Stimulated activated CD8-positive, alpha-beta memory T cell treated with anti-CD3 and anti-CD28 coated beads, Interleukin-15, amount 100 ng/mL, for 48 hours (primary cell): ENCODE measurements at places on chromosomes 5 and 9.

DNA sequence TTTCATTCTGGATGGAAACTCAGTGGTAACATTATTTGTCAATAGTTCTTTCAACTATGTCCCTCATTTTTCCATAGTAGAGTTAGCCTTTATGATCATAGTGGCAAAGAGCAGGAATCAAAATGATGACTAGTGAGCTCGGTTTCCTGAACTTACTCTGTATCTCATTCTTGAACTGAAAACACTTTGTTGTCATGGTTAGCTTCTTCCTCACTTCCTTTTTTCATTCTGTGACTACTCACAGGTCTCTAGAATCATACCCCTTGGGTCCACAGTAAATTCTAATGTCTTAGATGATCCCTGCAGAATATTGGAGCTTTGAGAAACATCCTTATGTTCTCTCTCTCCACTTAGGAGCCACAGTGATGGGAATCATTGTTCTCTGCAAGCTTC is 29.4 kb upstream of the RECK start:
- no peak for DNase-seq

- DNase-seq: no peak
Observed at GRCh38 chr9:101114317-101114716, 85.8 kb downstream of the PLPPR1 start.

- DNase-seq: no peak
Observed at GRCh38 chr5:67954351-67954750, 261.2 kb upstream of the PIK3R1 start.

GRCh38 chr9:34651876-34652601 is at the start of gene IL11RA:
Gene IL11RA (plus strand): TSS chr9:34652185. CDS start chr9:34655218, 3,033 bp downstream.
- peak; percentile 32 for DNase-seq

DNA sequence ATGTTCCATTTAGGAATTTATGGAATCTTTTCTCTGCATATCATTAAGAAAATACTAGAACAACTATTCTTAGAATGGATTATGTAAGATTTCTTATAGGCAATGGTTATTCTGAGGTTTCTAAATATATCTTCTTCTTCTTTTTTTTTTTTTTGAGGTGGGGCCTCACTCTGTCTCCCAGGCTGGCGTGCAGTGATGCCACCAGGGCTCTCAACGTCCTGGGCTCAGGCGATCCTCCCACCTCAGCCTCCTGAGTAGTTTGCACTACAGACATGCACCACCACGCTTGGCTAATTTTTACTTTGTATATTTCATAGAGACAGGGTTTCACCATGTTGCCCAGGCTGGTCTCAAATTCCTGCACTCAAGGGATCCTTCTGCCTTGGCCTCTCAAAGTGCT is 137.2 kb downstream of the SREK1 start:
- DNase-seq: no peak

DNA sequence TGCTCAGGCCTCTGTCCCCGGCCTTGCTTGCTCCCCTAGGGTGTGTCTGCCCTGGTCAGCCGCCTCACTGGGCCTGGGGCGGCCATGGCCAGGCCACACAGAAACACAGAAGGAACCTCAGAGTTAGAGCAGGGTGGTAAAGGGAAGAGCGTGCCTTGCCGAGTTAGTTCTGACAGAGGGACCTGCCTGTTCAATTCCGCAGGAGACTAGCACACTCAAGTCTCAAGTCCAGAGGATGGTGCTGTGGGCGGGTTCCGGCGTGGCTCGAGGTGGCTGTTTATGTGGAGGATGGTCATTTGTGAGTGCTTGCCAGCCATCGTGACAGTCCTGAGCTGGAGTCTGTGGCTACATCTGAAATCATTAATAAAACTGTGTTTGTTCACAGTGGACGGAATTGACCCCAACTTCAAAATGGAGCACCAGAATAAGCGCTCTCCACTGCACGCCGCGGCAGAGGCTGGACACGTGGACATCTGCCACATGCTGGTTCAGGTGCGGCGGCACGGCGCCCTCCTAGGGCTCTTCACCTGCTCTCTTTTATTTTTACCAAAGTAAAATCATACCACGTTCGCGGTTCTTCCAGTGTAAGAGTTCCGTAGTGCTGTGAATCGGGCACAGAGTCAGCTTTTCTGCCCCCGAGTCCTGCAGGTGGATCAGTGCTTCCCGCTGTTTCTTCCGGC is 95.5 kb upstream of the CACNA1B start:
- DNase-seq: no peak

GRCh38 chr5:131751506-131751905 is 45.3 kb downstream of the FNIP1 start:
- DNase-seq: no peak

DNA sequence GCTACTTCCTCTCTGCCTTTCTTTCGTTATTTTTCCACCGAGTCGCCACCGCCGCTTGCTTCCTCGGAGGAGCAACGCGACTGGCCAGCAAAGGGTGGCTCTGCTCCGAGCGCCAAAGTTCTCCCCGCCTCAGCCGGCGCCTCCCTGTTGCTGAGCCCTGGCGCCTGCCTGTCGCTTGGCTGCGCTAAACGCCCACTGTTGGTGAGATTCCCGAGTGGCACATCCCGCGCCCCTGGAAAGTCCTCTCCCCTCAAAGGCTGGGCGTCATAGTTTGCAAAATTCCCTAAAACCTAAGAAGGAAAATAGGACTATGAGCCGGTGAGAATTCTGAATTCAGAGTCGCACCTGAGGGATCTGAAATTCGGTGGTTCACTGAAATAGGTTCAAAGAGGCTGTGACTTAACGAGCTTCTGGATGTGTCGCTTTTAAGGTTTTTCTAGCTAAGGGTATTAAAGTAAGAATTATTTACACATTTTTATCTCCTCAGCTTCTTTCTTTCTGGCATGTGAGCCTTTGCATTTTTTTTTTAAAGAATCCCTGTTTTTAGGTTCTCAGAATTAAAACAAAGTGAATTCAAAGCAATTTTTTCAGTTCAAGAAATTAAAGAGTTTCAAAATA is at the start of gene GRIN3A:
Gene GRIN3A, minus strand, starts transcription at position 82 of the 618 bp plus-strand sequence. CDS start 668 bp downstream, outside the sequence.
- no peak for DNase-seq

DNA sequence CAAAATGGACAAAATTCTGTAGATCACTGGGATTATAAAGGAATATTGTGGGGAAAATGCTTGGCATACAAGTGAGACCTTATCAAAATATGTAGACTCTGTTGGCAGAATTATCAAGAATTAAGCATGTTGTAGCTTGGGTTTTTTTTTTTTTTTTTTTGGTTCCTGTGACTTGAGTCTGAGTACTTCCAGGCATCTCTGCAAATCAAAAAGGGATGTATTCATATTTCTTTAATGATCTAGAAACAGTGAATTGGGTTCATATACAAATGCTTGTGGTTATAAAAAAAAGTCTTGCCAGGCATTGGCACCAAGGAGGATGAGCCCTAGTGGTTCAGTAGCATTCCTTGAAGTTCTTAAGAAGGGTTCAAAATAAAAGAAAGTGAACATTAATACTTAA is 292.2 kb downstream of the ARHGAP26 start:
- DNase-seq: no peak

DNA sequence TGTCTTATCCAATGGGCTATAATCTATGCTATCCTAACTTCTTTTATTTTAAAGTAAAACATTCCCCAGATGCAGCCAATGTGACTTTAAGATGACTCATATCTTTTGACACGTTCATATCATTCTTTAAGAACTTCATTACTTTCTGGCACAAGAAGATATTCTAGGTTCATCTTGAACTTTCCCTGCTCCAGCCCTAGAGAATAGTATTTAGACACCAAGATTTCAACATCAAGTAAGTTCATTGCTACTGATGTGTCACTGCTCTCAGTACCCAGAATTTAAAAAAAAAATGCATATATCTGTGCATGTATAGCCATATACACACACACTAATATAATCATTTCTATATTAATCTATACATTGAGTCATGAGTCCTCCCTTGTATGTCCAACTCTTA is 175.2 kb downstream of the SAXO1 start:
- DNase-seq: no peak

DNA sequence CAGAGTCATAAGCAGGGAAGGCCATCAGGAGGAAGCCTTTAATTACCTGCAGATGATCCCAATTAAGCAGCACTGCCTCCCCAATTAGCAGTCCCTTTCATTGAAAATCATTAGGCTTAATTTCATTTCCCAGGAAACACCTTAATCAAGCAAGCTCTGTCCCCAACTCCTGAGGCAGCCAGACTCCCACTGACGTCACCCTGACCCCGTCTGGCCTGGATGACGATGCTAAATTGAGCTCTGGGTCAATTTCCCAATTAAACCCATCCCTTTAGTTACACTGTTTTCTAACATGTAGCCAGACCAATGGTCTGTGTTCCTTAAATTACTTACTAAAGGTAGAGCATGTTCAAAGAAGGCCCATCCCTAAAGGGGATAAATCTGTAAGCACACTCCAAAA is 84.0 kb upstream of the SPOCK1 start:
- no peak for DNase-seq

DNA sequence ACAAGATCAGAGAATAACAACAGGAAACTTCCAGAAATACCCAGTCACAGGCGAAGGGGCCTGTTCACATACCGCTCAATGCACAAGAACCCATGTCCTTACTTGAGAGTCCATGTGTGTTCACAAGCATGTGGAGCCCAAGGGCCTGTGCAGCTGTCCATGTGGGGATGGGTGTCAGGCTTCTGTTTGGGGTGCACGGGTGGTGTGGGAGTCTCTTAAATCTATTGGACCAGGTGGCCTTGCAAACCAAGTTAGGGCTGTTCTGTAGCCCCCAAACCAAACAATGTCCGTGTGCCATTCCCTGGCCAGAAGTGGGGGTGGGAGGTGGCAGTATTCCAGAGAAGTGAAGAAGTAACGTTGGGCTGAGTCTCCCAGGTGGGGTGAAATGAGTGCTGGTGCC is 222.3 kb downstream of the PBX3 start:
- no peak for DNase-seq

GRCh38 chr5:31213705-31214121 is 20.2 kb downstream of the CDH6 start:
- DNase-seq: no peak

DNA sequence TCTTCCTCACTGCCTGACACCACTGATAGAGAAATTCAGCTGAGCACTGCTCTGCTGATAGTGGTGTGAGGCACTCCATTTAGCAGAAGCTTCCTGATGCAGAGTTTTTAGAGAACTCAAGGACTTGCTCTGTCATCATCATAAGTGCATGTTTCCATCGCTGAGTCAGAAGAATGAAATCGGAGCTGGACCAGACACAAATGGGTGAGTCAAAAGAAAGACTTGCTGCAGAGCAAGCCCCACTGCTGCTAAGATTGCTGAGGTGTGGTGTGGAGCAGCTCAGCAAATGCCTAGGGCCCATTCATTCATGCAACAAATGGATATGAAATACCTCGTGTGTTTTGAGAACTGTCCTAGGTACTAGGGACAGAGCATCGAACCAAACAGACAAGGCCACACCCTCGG is 410.2 kb upstream of the SLC30A5 start:
- no peak for DNase-seq

- DNase-seq: no peak
Observed at GRCh38 chr9:36039696-36040095, 3.0 kb downstream of the RECK start.

- no peak for DNase-seq
Observed at GRCh38 chr9:93193388-93194220, 9.7 kb downstream of the WNK2 start.

DNA sequence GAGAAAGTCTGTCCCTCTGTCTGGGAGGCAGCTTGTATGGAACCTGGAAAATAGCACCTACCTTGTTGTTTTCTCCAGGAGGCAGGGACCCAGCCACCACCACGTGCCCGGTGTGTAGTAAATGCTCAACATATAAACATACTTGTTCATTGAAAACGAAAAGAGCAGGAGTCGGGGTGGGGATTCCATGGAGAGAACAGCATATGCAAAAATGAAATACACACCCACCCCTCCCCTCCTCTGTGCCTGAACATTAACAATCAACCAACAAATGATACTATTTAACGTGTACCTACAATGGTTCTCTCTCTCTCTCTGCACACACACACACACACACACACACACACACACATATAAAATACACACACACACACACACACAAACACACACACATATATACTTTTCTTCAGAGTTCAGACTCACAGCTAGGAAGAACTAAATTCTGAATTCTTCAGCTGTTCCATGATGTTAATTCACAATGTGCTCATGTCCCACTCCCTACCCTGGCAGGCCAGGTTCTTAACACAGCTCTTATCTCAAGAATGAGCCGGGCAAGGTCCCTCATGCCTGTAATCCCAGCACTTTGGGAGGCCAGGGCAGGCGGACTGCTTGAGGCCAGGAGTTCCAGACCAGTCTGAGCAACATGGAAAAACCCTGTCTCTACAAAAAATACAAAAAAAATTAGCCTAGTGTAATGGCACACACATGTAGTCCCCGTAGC is 16.3 kb upstream of the DENND1A start:
- DNase-seq: no peak

DNA sequence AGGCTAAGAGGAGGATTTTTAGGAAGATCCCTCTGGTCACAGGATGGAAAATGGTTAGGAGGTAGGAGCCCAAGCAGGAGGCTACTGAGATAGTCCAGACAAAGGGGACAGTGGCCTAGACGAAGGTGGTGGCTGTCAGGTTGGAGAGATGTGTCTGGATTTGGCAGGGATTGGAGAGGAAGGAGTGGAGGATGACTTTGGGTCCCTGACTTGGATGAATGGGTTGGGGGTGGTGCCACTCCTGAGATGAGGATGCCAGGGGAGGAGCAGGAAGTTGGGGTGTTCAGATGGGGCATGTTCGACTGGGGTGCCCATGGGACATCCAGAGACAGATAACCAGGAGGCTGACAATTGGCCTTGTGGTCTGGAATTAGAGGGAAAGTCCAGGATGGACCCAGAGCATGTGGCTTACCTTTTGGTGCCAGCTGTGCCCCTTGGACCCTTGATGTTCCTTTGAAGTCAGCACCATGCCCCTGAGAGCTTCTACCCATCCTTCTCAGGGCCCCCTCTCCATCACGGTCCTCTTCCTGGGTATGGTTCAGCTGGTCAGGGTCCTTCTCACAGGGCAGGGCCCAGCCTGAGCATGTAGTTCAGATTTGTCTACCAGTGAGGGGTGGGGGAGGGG is 15.1 kb upstream of the IGFBPL1 start:
- no peak for DNase-seq

DNA sequence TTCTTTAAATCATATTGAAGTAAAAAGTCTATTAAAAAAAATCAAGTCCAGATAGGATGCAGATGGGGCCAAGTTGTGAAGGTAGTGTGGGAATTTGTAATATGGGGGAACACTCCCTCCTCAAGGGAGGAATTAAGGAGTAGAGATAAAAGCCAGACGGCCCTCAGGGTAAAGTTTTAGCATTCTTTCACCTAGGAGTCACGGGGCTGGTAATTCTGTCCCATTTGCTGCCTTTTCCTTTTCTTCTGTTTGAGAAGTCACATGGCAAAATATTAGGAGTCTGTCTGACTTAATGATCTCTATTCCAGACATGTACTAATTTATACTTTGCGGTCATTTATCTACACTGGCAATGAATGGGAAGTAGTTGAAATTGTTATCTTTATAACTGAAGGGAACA is 61.9 kb downstream of the SNX24 start:
- no peak for DNase-seq

GRCh38 chr9:92971776-92972175 is 24.5 kb downstream of the FGD3 start:
- no peak for DNase-seq

- no peak for DNase-seq
Observed at GRCh38 chr9:87592554-87593358, 95.1 kb downstream of the DAPK1 start.
